ENCODE measurements at places on chromosomes 13 and 19.

- DNase-seq: peak; percentile 83
These were observed 151.1 kb downstream of the LHFPL6 start for GRCh38 chr13:39451860-39452301.

DNA sequence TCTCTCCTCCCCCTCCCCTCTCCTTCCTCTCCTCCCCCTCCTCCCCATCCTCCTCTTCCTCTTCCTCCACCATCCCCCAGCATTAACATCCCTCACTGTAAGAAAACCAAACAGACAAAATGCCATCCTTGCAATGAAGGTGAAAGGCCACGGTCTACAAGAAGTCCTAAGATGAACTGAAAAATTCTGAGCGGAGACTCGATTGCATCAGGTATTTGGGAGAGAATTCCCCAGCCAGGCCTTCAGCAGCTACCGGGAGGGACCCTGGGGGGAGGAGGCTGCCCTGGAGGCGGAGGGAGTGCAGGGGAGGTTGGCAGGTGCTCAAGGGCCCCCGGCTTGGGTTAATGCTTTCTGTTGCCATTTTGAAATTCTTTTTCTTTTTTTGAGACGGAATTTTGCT is 10.1 kb upstream of the TIMM44 start:
- DNase-seq: peak; percentile 14

GRCh38 chr13:51643882-51644281 is 59.6 kb downstream of the WDFY2 start:
- DNase-seq: peak; percentile 98

DNA sequence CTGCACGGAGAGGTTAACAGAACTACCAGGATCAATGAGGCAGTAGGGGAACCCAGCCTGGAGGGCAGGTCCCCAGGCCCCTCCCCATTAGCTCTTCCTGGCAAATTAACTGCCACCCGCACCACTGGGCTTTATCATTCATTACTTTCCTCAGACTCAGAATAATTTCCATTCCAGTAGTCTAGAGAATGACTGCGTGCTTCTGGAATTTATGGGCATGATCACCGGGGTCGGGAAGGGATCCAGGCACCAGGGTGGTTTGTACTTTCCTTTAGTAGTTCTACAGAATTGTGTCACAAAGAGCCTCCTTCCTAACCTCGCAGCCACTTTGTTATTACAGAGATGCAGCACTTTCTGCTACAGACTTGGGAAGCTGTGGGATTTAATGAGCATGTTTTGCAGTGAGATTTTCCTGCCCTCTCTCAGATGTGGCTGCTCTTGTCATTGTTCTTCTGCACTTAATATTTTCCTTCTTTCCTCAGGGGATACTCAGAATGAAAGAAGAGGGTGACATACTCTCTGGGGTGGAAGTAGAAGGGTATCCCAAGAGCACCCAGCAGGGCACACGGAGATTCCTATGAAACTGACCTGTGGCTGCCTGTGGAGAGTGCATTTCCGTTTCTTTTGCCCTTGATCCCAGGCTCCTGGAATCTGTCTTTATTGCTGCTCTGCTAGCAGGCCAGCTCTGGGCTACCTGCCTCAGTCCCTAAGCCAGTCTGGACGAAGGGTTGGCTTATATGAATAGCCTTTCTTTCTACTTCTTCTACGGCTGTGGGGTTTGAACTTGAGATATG is 285.0 kb upstream of the SLC10A2 start:
- DNase-seq: peak; percentile 38

- DNase-seq: no peak
These were observed 74.6 kb upstream of the MEDAG start for GRCh38 chr13:30831515-30831914.

- no peak for DNase-seq
These were observed 18.3 kb downstream of the DIS3 start for GRCh38 chr13:72763411-72763810.

GRCh38 chr13:71219698-71220415 is 647.1 kb downstream of the DACH1 start:
- DNase-seq: no peak

DNA sequence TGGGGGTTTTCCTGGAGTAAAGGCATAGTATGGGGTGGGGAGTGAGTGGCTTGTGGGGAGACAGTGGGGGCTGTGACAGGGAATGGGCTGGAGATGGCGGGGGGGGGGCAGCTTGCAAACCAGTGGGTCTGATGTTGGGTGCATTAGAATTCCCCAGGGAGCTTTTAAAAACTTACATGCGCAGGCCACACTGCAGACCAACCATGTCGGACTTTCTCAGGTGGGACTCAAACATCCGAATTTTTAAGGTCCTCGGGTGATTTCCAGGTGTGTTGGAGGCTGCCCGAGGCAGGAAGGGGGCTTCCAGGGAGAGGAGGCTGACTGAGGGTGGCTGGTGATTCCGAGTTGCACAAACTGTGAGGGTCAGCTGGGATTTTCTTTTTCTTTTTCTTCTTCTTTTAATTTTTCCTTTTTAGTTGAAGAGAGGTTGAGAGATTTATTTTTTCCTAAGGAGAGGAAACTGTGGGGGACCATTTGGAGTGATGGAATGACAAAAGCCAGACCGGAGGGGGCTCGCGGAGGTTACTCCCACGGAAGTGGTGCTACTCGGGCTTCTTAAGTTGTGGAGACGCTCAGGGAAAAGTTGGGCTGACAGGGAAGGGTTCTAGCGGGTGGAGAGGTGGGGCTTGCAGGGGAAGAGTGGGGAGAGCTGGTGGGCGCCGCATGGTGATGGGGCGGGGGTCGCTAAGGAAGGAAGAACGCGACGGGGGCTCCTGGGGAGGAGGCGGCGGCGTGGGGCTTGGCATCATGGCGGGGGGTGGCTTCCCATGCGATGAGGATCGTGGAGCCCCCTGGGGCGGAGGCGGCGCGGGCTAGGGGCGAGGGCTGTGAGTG is 997 bp upstream of the CACNG8 start:
- peak; percentile 50 for DNase-seq

DNA sequence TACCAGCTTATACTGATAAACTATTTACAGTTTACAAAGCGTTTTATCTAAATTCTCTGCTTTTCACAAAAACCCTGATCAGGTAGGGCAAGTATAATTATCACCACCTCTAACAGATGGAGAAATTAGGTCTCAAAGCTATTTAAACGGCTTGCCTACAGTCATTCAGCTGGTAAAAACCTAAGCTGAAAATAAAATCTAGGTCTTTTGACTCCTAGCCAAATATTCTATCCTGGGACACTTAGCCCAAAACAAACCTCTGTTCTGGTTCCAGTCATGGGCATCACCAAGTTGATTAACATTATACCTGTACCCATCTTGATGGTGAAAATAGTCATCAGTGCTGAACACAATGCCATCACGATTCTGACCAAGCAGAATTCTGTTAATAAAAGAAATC is 11.4 kb downstream of the N4BP2L2 start:
- no peak for DNase-seq

GRCh38 chr19:50189331-50189730 is 14.1 kb upstream of the MYH14 start:
- no peak for DNase-seq

DNA sequence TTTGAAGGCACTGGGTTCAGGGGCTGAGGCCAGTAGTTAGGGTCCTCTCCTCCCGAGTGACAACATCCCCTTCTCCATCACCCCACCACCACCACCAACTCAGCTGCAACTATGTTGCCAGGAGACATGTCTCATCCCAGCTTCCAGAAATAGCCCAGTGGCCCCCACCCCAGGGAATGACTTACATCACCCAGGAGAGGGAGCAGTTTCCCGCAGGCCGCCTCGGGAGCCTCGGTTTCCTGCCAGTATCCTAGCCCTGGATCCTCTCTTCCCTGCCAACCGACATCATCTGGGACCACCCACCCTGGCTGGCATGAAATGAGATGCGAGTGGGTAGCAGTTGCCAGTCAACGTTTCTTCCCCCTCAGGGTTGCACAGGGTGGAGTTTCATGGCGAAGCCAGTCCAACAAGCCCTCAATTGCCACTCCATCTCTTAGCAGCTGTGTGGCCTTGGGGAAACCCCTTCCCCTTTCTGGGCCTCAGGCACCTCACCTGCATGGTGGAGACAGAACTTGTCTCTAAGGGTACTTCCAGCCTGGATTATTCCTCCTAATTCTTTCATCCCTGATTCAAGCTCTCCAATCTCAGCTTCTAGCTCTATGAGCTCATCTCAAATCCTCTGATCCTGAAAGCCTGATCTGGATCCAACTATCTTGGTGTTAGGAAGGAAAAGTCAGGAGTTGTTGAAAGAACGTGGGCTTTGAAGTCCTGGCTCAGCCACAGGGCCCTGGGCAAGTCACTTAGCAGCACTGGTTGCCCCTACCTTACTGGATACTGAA is 3.9 kb upstream of the GSK3A start:
- peak; percentile 80 for DNase-seq

GRCh38 chr19:1065606-1066109 is 1.3 kb upstream of the ARHGAP45 start:
- no peak for DNase-seq

DNA sequence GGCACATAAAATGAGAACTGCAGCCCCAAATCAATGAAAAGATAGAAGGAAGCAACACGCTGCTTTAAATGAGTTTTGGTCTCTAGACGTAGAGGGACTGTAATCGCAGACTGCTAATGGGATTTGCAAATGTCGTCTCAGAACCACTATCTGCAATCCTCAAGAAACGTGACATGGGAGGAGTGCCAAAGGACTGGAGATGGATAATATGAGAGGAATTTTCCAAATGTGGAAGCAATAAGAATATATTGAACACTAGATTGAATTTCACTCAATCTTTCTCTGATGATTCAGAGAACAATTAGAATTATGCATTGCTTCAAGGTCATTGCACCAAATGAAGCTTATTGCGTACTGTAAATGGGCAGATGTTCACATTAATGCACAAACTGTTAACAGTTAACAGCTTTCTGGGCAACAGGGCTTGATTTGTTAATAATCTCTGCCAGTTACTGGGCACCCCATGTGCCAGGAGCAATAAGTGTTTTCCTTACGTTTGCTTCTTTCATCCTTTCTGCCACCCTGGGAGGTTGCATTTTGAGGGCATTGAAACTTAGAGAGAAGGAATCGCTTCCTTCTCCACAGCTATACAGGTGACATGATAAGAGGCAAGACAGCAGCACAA is 62.8 kb upstream of the WASF3 start:
- no peak for DNase-seq

- DNase-seq: no peak
These were observed 5.6 kb upstream of the MEDAG start for GRCh38 chr13:30900436-30900835.

GRCh38 chr19:42207767-42208271 is 9.7 kb downstream of the DEDD2 start:
- peak; percentile 74 for DNase-seq

GRCh38 chr19:38952395-38953165 is 21.8 kb downstream of the MRPS12 start:
- DNase-seq: peak; percentile 48

DNA sequence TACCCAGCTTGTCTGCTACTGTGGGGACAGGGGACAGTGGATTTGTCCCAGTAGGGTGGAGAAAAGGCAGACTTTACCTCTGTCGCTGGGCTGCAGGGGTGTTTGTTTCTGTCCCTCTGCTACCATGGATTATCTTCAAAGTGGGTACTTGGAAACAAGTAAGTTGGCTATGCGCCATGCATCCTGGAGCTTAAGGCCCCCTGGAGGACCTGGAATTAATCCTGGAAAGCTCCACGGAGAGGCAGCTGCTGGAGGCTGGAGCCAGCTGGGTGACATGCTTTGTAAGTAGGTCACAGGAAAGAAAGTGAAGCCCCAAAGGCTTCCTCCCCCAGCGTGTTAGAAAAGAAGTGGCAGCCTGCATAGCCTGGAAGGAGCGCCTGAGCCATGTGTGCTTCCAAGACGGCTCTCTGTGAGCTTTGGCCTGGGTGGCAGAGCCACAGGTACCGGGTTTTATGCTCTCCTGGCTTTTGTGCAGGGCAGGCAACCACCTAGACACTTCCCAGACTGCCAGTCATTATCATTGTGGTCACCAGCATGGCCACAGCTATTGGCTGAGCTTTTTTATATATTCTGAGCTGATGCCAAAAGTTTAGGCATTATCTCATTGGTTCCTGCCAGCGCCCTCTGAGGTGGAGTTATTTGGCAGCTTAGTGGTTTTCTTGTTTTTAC is 9.5 kb downstream of the B3GLCT start:
- peak; percentile 31 for DNase-seq

DNA sequence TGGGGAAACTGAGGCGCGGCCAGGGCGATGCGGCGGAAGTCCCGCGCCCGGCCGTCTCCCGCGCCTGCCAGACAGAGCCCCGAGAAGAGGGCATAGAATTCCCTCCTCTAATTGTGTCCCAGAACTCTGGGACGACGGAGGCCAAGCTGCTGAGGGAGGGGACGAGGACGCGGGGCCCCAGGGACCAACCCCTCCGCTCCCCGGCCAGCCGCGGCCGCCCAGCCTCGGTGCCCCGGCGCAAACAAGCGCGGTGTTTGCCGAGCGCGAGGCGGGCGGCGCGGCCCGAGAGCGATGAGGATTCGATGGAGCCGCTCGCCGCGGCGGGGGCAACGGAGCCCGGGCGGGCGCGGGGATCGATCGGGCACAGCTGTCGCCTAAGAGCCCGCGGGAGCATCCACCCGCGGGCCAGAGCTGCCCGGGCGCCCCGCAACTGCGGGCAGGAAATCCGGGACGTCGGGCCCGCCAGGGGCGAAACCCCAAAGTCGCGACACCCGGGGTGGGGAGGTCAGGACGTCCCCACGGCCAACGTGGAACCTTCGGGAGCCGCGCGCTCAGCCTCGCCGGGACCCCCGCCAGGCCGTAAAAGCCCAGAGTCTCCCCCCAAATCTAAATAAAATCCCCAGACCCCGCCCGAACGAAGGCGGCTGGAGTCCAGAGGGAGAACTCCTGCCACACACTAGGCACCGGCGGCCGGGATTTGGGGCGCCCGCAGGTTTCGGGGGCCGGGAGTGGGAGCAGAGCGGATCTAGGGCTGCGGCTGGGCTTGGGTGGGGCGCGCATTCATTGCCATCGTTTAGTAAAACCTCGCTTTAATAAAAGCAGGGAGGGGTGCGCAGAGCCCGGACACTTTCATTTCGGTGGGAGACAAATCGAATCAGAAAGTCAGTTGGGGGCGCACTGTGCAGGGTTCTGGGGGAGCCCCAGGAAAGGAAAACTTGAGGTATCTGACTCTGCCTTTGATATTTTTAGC is 3.6 kb upstream of the ONECUT3 start:
- DNase-seq: no peak
